ENCODE measurements at places on chromosomes 1 and 21.

DNA sequence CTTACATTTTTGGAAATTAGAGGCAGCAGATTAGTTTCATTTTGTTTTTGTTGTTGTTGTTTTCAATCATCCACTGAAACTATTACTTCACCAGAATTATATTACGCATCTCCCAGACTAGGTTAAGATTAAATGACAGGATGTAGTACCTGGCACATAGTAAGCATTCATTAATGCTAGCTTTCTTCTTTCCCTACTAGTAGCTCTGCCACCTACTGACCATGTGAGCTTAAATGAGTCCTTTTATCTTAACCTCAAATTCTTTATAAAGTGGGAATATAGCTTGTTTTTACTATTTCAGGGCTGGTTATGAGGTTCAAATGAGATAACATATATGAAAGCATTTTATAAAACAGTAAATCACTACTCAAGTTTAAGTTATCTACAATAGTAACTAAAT is 10.2 kb upstream of the ASPM start:
- DNase-seq = no peak

- DNase-seq = no peak
Measured at GRCh38 chr1:125085720-125086591, 3901.2 kb downstream of the SRGAP2C start.

- DNase-seq = no peak
Measured at GRCh38 chr1:67190410-67190809, 24.2 kb downstream of the IL23R start.

GRCh38 chr1:231856426-231856825 is 229.8 kb downstream of the DISC1 start:
- no peak for DNase-seq

DNA sequence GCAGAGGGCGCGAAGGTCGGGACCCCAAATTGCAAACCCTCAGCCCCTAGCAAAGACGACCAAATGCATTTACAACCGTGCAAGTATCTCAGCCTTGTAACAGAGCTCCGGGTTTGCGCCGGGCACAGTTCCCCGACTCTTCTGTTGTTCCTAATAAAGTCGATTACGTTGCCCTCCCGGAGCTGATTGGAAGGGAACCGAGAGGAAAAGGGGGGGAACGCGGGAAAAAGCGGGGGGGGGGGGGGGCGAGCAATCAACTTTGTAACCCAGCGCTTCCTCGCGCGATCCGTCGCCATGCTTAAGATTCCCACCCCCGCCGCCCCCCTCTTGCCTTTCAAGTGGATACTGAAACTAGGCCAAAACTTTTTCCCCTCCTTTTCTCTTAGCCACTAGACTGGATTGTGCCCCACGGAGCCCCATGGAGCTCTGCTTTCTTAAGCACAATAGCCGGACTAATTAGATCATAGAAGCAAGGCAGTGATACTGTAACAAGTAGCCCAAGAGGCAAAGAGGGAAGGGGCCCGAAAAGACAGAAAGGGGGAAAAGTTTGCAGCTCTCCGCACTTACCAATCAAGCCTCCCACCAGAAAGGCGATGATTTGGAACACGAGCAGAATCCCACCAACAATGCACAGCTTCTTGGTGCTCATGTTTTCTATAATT is 565 bp downstream of the WLS start:
- no peak for DNase-seq

DNA sequence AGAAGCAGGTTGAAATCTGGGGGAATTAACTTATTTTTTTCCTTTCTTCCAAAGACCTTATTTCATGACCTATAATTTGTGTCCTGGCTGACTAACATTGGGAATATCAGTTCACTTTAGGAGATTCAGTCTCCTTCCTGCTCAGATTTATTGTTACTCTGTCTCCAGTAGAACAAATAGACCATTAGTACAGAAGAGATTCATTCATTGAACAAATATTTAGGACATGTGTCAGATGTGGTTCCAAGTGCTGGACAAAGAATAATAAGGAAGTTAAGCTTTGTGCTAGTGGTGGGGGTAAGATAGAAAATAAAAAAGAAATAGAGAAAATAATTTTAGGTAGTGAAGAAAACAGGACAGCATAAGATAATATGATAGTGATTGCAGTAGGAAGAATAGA is 20.3 kb downstream of the ZMYM4 start:
- DNase-seq = no peak

GRCh38 chr1:176601348-176601747 is 138.4 kb downstream of the PAPPA2 start:
- no peak for DNase-seq

DNA sequence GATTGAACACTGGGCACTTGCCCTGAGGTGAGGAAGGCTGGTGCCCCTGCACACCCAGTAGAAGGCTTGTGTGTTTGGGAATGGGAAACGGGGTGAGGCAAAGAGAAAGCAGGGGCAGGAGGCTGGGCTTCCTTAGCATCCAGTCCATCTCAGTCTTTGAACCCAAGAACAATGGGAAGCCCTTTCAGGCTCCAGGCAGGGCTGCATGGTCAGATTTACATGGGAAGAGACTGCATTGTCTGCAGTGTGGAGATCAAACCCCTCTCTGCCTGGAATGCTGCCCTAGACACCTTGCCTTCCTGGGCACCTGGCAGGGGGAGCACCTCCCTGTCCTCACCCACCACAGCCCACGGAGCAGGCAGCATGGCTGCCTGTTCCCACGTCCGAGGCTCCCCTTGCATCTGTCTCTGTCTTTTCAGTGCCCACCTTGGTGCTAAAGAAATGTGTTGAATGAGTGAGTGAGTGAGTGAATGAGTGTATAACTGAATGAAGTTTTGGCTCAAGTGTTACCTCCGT is 268.5 kb downstream of the GRIK3 start:
- no peak for DNase-seq

- DNase-seq = no peak
Measured at GRCh38 chr1:60423146-60423780, 349.7 kb upstream of the C1orf87 start.

DNA sequence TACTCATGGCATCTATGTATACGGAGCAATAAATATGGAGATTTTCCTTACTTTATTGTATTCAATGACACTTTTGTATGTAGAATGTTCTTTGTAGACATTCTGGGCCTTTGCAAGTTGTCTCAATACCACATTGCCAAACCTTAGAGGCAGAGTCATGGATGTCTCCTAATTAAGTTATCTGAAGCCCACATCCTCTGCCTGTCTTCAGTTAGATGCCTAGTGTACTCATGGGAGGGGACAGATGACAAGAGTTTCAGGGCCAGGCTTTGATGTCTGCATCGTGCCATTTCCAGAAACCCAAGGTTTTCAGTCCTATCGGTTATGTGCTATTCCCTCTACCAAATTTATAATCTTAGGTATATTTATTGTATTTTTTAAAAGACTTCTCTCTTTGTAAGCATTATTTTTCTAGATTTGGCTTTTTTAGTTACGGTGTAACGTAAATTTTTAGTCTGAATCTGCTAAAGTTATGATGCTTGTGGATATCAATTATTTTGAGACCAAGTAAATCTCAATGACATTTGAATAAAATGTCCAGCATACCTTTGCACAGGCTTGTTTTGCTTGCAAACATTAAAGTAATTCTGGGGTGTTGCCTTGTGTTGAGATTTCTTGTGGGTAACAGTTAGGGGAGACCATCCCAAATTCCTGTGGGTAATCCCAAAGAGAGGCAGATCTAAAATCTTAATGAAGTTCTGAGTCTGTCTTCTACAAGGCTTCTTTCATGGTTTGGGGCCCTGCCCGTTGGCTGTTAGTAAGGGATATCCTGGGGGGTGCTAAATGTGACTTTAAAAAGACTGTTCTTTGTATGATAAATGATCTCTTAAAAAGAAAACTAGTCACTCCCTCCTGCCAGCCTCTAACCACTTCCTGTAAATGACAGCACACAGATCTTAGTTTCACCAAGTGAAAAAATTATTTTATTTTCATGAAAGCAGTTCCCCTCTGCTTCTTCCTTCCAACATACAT is 8.0 kb upstream of the MACF1 start:
- no peak for DNase-seq

GRCh38 chr1:154859786-154860155 is 10.3 kb downstream of the KCNN3 start:
- DNase-seq = no peak

DNA sequence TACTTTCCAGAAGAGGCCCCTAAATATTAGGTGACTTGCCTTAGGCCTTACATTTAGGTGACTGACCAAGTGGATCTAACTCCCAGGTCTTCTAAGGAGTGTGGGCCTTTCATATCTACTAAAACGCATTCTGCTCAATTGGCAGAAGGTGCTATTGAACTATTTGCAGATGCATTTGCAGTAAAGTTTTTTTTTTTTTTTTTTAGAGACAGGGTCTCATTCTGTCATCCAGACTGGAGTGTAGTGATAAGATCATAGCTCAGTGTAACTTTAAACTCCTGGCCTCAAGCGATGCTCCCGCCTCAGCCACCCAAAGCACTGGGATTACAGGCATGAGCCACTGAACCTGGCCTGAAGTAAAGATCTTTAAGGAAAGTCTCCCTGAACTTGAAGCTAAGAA is 13.0 kb upstream of the ACBD6 start:
- DNase-seq = no peak

- DNase-seq = no peak
Measured at GRCh38 chr1:223654083-223654482, 11.4 kb downstream of the CAPN8 start.

GRCh38 chr1:162704673-162705424 is 72.6 kb downstream of the DDR2 start:
- DNase-seq = no peak

DNA sequence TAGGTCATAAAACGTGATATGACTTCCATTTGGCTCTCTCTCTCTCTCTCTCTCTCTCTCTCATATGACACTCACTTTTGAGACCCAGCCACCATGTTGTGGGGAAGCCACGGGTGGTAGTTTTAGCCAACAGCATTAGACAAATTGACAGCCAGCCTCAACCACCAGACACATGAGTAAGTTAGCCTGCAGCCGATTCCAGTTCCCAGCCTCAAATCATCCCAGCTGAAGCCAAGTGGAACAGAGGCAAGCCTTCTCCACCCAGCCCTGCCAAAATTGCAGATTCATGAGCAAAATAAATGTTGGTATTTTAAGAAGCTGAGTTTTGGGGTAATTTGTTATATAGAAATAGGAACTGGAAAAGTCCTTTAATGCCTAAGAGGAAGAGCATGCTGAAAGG is 98.0 kb upstream of the DNAH14 start:
- DNase-seq = no peak

DNA sequence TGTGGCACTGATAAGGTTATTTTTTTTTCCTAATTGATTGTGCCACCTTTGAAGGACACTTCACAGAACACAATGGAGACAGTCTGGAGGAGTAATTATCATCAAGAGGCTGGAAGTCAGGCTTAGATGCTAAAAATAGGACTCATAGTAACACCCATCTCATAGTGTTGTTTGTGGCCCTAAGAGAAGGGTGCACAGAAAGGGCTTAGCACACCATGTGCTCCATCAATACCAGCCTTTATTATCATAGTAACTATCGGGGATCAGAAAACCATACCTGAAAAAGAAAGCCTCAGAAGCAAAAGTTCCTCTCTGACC is 11.9 kb downstream of the NIPAL3 start:
- DNase-seq = no peak

GRCh38 chr1:167249702-167250101 is 29.0 kb downstream of the POU2F1 start:
- DNase-seq = no peak

DNA sequence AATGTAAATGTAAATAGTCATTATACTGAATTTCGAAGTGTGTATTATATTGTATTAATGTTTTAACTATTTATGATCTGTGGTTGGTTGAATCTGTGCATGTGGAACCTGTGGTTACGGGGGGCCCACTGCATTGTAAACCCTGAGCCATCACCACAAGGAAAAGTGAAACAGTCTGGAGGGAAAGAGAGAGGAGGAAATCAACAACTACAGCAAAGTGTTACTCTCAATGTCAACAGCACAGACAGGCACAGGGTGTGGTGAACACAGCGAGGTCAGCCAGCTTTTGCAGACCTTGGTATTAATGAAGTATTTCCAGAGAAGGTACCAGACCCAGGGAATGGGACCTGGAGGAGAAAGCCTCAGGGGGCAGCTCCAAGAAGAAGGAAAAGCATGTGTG is 37.1 kb upstream of the BACE2 start:
- no peak for DNase-seq

DNA sequence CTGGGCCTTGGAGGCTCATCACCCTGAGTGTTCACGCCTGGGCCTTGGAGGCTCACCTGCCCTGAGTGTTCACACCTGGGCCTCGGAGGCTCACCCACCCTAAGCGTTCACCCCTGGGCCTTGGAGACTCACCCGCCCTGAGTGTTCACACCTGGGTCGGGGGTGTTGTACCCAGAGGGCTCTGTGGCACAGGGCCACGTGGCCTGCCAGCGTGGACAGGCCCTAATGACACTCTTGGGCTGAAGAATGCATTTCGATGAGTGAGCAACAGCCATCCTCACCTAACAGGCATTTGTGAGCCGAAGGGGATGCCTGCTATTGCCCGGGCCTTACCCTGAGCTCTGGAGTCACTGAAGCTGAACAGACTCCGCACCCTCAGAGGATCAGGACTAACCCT is 17.5 kb downstream of the SLC19A1 start:
- no peak for DNase-seq

DNA sequence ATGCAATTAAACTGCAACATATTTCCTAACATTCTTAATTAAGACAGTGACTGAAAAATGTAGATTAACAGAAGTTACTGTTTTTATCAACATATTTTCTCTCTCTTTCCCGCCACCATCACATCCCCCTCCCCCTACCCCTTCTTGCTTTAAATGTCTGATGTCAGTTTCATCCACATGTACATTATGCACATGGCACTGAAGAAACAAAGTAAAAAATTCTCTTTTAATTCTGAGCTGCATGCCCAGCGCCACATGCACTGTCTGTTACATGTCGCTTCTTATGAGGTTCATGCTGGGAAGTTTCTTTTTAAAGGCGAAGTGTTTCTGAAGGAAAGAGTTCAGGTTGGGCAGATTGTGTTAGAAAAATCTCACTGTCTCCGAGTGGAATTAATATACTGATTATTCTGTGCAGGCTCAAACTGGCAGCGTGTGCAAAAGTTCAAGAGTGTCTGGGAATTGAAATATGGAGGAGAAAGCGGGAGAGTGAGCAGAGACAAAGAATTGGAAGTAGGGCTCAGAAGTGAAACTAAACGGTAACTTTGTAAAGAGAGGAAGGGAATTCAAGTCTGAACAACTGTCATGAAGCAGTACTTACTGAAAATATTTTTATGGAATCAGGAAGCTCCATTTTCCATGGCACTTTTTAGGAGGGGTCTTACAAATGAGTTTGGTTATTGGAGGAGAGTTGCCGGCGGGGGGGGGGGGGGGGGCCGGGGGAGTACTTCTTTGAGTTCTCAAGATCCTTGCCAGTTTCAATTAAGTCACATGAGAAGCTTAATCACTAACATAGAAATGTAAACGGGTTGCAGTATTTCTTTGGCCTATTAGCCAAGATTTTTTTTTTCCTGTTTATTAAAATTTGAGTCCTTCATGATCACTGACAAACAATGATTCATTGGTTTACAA is 217.6 kb downstream of the SDCCAG8 start:
- no peak for DNase-seq
